ENCODE measurements at places on chromosomes 16 and 17.

DNA sequence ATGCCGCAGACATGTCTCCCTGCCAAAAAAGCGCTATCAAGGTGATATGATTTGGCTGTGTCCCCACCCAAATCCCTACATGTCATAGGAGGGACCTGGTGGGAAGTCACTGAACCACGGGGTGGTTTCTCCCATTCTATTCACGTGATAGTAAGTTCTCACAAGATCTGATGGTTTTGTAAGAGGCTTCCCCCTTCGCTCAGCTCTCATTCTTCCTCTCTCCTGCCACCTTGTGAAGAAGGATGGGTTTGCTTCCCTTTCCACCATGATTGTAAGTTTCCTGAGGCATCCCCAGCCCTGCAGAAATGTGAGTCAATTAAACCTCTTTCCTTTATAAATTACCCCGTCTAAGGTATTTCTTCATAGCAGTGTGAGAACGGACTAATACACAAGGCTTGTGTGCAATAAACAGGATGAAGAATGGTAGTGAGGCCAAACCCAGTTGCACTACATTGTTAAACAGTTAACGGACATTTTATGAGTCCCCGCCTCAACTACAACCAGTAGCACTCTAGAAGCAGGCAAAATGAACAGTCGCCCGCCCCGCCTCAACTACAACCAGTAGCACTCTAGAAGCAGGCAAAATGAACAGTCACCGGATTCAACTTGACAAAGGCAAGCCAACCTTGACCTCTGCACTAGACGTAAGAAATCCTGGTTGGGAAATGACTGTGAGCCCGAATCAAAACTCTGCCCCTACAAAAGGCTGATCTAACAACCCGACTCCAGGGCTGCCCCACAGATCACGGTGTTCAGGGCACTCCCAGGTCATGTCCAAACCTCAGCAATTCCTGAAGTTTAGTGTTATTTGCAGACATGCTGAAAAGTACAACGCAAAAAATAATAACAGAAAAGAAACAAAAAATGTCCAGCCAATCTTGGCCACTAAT lies 26.3 kb downstream of the VPS53 start:
- no peak for DNase-seq

DNA sequence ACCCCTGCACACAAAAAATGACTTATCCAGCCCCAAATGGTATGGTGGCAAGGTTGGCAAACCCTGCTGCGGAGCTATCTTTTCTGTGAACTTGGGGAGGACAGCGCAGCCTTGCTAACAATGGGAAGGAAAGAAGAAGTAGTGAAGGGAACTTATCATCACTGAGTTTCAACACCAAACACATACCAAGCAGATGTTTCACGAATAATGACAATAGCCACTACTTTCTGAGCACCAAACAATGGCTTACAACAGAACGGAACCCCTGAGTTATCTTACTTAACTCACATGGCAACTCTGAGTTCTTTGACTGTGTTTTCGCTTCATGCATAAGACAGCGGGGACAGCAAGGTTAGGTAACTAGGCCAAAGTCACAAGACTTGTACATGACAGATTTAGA lies 148.9 kb downstream of the XYLT1 start:
- DNase-seq: no peak

GRCh38 chr16:80027007-80027965 lies 426.7 kb upstream of the MAF start:
- DNase-seq: peak; percentile 16

- peak; percentile 34 for DNase-seq
Observed at GRCh38 chr17:17568772-17569195, 22.7 kb downstream of the PEMT start.

GRCh38 chr17:79945591-79946255 lies 89.9 kb downstream of the TBC1D16 start:
- DNase-seq: no peak

GRCh38 chr16:8899709-8900317 lies 17.7 kb downstream of the LITAFD start:
- no peak for DNase-seq

DNA sequence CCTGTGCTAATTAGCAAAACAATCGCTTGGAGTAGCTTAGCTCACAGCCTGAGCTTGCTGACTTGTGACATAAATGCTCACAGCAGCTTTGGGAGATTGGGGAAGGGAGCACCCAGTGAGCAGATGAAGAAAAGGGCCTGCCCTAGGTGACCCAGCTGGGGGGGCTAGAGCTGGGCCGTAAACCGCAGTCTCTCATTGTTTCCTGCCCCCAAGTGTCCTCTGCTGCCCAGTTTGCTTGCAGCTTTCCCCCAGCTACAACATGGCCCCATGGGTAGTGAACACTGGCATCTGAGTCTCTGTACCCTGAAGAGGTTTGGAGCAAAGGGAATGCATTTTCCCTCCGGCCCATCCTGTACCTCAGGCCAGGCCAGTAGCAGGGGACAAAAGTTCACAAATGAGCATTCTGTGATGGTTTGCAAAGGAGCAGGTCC lies 349.4 kb downstream of the SLC39A11 start:
- no peak for DNase-seq

DNA sequence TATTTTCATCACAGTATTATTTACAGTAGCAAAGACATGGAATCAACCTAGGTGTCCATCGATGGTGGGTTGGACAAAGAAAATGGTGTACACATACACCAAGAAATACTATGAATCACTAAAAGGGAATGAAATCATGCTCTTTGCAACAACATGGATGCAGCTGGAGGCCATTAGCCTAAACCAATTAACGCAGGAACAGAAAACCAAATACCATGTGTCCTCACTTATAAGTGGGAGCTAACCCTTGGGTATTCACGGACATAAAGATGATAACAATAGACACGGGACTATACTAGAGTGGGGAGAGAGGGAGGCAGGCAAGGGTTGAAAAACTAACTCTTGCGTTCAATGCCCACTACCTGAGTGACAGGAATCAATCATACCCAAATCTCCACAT lies 41.0 kb downstream of the MRPS23 start:
- DNase-seq: no peak

DNA sequence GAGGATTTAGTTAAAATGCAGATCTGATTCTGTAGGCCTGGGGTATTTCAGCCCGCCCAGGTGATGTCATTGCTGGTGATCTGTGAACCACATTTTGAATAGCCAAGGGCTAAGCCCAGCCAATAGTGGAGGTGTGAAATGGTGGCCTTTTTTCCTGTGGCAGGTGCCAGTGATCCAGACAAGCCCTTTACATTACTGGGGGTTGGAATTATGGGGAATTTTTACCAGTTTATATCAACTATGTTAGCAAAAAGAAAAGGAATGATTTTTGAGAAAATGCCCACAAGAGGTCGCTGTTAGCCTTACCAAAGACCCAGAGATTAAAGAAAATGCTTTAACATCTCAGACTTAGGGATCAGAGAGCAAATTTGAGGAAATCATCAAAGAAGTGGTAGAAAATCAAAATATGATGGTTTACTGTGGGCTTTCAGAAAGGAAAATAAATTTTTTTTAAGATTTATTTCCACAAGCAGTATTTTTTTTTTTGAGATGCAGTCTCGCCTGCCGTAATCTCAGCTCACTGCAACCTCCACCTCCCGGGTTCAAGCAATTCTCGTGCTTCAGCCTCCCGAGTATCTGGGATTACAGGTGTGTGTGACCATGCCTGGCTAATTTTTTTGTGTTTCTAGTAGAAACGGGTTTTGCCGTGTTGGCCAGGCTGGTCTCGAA lies 3.9 kb downstream of the VPS35L start:
- no peak for DNase-seq

GRCh38 chr16:65024767-65025178 lies 97.1 kb downstream of the CDH11 start:
- DNase-seq: no peak

DNA sequence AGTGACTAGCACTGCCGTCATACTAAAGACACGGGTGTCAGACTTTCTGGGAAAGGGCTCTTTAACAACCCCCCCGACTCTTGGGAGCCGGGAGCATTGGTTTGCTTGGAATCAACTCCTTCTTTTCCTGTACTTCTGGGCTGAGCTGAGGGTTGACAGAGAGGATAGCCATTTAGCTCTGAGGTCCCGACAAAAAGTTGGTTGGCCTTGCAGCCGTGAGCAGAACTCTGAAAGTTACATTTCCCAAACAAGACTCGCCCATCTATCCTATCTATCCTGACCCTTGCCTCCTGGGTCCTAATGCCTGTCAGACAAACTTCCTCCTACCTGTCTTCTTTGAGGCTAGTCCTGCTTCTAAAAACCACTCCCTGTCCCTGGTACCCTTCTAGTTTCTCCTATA lies 460.8 kb upstream of the TOM1L1 start:
- DNase-seq: no peak

DNA sequence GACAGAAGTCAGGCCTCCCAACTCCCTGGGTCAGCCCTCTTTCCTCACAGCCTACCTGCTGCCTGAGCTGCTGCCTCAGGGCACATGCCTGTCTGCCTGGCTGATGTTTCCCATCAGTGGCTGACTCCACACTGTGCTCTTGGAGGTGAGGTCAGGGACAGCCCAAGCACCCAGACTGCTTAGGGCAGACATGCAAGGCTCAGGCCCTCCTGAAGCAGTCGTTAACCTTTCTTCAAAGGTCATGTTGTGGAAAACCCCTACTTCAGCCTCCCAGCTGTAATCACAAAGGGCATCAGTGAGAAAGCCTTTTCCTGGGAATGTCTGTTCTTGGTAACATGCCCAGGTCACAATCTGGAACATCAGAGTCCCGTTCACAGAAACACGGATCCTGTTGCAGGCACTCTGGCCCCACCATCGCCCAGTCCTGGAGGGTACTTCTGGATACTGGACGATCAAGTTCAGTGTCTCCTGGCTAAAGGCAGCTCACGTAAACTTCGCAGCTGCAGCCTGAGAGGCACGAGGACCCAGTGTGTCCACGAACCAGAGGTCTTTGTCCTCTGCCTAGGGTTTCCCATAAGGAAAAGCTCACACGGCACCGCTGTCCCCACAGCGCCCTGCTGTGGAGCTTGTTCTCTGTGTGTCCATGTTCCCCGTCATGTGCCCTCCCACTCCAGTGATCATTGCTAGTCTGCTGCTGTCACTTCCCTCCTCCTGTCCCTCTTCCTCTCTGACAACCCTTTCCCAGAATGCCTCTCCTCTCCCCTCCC lies 54.9 kb downstream of the GNAO1 start:
- DNase-seq: no peak

- DNase-seq: no peak
Observed at GRCh38 chr17:7790150-7790549, 43.9 kb upstream of the KDM6B start.

DNA sequence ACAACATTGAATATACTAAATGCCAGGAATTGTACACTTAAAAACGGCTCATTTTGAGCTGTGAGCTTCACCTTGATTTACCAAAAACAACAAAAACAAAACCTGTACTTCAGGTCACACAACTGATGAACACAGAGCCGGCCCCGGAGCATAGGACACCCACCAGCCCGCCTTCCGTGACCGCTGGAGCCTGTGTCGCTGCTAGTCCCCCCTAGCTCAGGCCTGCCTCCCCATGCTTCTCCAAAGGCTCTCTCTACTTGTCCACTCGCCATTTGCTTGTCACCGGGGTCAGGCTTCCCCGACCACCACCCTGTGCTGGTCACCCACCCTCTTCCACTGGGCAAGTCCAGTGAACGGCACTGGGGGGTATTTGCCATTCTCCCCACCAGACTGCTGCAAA lies 113.8 kb upstream of the TNRC6C start:
- DNase-seq: no peak

DNA sequence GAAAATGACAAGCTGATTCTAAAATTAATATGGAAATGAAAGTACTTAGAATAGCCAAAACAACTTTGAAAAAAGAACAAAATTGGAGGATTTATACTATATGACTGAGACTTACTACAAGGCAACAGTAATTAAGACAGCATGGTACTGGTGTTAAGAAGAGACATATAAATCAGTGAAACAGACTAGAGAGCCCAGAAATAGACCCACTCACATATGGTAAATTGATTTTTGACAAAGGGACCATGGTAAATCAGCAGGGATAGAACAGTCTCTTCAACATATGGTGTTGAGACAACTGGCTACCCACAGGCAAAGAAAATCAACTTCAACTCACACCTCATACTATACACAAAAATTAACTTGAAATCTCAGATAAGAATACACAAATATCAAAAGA lies 12.9 kb downstream of the CMC2 start:
- no peak for DNase-seq

DNA sequence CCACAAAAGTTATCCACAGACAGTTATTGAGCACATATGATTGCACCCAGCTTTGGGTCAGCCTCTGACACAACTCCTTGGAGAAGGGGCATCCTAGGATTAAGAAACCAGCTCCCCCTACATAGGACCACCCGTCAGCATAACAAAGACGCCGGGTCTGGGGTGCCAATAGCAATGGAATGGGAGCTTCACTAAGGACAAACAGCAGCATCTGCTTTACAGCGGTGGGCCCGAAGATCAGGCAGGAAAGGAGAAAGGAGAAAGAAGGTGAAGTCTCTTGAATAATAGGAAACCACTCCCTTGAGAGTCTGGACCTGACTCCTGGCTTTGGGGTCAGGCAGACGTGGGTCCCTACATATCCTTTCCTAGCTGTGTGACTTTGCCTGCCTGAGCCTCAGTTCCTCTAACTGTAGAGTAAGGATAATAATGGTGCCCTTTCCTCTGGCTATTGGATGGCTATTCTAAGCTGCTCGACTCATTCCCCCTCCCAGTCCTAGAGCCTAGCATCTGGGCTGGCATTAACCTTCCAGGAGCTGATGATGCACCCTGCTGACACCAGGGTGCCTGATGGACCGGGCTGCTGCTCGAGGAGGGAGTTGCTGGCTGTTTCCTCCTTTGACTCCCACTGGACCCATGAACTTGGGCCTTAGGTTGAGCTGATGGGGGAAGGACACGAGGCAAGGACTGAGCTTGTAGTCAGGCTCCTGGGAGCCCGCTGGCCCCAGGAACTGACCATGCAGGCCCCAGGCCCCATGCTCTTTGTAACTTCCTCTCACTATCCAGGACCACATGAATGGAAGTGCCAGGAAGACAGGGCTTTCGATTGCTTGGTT lies 94.2 kb downstream of the C16orf78 start:
- DNase-seq: no peak

- DNase-seq: peak; percentile 51
Observed at GRCh38 chr17:17354560-17355349, 51.6 kb downstream of the NT5M start.

- DNase-seq: no peak
Observed at GRCh38 chr16:57957673-57958392, 13.1 kb downstream of the CNGB1 start.

- no peak for DNase-seq
Observed at GRCh38 chr16:67429799-67430503, 970 bp upstream of the HSD11B2 start.

- no peak for DNase-seq
Observed at GRCh38 chr17:49959183-49959935, 9.6 kb upstream of the DLX4 start.

DNA sequence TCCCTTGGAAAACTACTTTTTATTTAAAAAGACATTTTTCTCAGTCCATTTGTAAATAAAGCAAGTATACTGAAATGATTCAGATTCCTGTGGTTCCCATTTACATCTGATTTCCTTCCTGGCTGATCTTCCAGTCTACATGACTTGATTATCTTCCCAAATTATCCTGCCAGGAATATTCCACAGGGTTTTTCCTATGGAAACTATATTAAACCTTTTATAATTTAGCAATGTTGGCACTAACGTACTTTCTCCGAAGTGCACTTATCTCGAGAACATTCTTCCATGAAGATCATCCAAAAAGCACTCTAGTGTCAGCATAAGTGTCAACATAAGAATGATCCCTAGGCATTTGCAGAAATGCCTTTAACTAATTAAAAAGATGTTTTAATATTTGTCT lies 347.7 kb upstream of the KIF2B start:
- no peak for DNase-seq
